Adrenal gland (tissue), 19 donors: ENCODE measurements at places on chromosomes 1 and 21. TPM values are rescaled to one million over a fixed set of nuclear protein-coding genes. Genes with fewer than 3 reads are reported as not detected.

- DNase-seq: peak; percentile 78
Measured at GRCh38 chr1:3910857-3911845, 11.1 kb upstream of the C1orf174 start.

DNA sequence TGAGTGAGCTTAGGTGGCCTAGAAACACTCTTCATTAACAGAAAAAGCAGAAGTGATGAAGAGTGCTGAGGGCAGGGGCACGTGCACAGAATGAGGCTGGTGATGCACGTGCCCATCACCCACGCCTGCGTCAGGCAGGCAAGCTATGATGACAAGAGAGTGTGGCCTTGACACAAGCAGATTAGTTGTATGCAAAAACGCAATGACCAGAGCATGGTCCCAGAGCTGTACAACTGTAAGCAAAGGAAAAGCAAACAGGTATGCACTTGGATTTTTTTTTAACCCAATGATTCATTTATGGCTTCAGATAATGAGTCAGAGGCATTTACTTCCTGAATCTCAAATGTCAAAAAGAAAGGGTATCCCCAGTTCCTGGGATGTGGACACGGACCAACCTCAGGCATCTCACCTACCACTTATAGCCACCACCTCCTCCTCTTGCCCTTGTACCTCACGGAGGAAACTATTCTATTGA lies 9.1 kb upstream of the TMEM61 start:
- DNase-seq: peak; percentile 54

GRCh38 chr1:72023063-72023930 lies 259.0 kb downstream of the NEGR1 start:
- DNase-seq: no peak

GRCh38 chr1:27321813-27322568 lies at the start of gene TMEM222:
TSS of gene TMEM222 (plus strand) at chr1:27322163. CDS start at chr1:27322198, 35 bp downstream.
- peak; percentile 98 for DNase-seq

DNA sequence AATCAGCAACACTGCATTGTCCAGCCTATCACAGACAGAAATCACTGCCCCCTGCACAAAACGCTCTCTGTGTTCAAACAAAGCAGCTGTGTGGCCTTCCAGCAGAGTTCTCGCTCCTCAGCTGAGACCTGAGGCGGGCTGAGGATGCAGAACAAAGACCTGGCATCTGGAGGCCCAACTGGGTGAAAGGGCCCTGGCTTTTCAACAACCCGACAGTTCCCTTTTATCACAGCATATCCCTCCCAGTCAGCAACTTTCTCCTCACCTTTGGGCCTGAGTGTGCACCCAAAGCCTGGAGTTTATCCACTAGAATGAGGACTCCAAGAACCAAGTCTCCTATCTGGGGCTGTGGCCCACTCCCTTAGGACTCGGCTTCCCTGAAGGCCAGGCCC lies 42.6 kb upstream of the A3GALT2 start:
- DNase-seq: no peak

GRCh38 chr1:235009561-235010306 lies 118.9 kb downstream of the TOMM20 start:
- peak; percentile 13 for DNase-seq

DNA sequence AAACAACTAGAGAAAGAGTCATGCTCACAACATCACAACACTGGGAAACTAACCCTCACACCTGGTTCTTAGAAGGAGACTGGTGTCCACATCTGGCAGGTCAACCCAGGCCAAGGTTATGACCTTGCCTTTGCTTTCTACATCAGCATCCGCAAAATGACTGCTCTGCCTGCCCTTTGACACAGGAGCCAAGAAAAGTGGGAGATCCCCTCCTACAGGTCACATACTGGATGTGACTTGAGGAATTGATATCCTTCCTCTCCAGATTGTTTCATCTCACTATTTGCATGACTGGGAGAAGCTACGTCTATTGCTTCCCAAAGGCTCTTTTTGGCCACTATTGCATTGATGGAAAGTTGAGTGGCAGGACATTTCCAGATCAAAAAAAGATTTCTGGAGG lies 115.5 kb downstream of the MIS18A start:
- DNase-seq: no peak

DNA sequence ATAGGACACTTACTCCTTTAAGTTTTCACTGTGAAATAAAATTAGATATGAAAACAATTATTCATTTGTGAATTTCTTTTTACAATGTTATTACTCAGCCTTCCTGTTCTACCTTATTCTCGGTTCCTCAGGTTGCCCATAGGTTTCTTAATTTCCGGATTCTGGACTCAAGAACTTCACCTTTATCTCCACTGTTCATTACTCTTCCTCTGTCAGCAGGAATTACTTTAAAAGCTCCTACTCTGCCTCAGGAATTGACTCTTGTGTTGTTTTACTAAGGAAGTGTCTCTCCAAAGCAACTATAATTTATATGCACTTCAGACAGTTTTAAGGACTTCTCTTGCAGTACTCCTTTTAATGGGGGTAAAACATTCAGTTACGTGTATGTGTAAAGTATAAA lies 123.8 kb downstream of the OSBPL9 start:
- no peak for DNase-seq

FAM163A gene
- total RNA-seq: not detected

LCA5L gene
- 9.2 TPM for total RNA-seq

LMOD1 gene
- 67.6 TPM for total RNA-seq

CD247 gene
- 1.4 TPM for total RNA-seq

MPZ gene
- 5.1 TPM for total RNA-seq

KRTAP11-1 gene
- not detected for total RNA-seq

COL8A2 gene
- total RNA-seq: 6.6 TPM

FAM72D gene
- not detected for total RNA-seq
